ENCODE measurements at places on chromosomes 4 and X. TPM values are rescaled to one million over a fixed set of nuclear protein-coding genes. Genes with fewer than 3 reads are reported as not detected.

DNA sequence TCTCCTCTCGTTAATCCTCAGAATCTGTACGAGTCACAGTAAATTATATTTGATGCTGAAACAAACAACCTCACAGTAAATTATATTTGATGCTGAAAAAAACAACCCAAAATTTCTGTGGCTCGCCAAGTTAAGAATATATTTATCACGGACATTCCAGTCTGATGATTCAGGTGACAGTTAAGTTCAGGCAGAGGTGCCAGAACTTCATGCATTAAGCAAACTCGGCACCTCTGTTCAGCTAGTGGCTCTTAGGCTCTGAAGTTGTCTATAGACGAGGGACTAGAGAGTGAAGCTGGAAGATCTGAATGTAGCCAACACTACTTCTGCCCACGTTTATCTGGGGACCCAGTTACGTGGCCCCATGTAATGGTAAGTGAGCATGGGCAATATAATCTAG lies 132.2 kb upstream of the AGA start:
- H3K36me3 ChIP-seq, result no peaks in the 10 kb centered on the region
- H3K27me3 ChIP-seq, result no peaks in the 10 kb centered on the region
- no peak for DNase-seq
- no peaks in the 10 kb centered on the region for H3K4me1 ChIP-seq

DNA sequence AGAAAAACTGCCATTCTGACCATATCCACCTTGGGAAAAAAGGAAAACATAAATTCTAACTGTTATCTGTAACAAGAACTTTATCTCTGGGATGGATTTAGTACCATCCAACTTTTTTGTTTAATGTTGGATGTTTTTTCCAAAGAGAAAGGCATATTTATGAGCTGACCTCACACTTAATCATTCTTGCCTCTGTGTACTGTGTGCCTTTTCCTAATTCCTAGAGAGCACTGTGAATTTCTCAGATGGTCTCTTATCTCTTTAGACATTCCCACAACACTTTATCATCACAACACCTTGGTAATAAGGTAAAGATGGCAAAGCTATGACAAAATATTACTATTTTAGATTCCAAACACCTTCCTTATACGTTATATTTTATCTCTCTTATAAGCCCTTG lies 126.2 kb downstream of the COL4A6 start:
- H3K27ac ChIP-seq, result no peak overlapping the region
- no peaks in the 10 kb centered on the region for H3K27me3 ChIP-seq

Gene PIR
- polyA plus RNA-seq, result not detected

Gene TCEANC
- 9.6 TPM for polyA plus RNA-seq

Gene MAP7D2
- polyA plus RNA-seq, result not detected

GRCh38 chr4:61541459-61541858 lies 341.3 kb downstream of the ADGRL3 start:
- H3K27ac ChIP-seq, result no peak overlapping the region
- H3K4me1 ChIP-seq, result no peaks in the 10 kb centered on the region
- no peak for DNase-seq
- H3K4me3 ChIP-seq, result no peak overlapping the region

DNA sequence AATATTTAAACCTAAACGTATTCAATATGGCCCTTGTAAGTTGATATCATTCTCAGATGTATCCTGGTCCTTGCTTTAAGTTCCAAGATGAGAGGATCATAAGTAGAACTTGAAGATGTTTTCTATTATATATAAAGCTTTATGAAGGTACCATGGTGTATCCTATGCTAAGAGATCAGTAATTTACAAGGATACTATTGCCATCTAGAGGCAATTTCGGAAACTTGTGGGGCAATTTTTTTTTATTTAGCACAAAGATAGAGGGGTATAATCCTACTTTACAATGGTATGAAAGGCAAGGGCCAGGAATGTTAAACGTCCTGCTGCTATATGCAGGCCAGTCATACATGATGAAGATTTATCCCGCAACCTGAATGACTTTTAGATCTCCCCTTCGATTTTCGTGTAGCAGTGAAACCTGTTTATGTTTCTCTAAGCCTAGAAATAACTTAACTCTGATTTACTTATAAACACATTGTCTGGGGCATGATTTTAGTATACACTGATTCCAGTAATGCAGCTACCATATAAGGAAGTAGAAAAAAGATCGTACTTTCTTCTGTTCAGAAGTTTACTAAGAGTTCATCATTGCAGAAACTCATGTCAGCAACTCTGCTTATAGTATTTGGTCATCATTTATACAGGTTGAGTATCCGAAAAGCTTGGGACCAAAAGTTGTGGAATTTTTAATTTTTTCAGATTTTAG lies 2.6 kb downstream of the SLC25A31 start:
- no peaks in the 10 kb centered on the region for H3K4me1 ChIP-seq
- no peak for DNase-seq
- no peak overlapping the region for H3K27ac ChIP-seq

DNA sequence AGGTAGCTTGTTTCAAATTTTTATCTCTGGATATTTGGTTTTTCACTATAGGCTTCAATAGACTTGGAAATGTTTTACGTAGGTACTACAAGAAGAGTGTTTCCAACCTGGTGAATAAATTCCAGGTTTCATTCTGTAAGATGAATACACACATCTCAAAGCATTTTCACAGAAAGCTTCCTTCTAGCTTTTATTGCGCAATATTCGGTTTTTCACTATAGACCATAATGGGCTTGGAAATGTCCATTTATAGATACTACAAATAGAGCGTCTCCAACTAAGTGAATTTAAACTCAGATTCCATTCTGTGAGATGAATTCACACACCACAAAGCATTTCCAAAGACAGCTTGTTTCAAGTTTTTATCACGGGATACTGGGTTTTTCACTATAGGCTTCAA lies 857.7 kb upstream of the HS3ST1 start:
- H3K27me3 ChIP-seq, result no peaks in the 10 kb centered on the region
- H3K36me3 ChIP-seq, result no peaks in the 10 kb centered on the region
- no peak overlapping the region for H3K27ac ChIP-seq
- no peak for DNase-seq
- H3K4me3 ChIP-seq, result no peak overlapping the region

Gene AMMECR1
- polyA plus RNA-seq, result 15.4 TPM

DNA sequence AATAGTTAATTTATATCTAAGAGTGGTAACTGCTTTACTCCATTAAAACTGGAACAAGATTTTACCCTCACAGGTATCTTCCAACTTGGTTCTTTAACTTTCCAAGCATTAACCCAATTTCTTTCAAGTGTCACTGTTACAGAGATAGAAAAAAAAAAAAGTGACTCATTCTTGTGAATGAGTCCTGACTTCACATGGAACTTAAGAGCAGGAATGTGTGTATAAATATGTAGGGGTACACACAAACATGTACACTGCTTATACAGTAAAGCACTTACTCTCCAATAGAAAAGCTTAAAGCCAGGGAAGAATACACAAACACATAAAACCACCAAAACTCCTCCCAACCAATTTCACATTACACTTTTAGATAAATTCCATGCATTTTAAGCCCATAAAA lies 38.8 kb downstream of the TAPT1 start:
- H3K4me3 ChIP-seq, result no peak overlapping the region
- peaks cover 36% of the 10 kb centered on the region for H3K36me3 ChIP-seq
- DNase-seq, result no peak
- H3K27me3 ChIP-seq, result no peaks in the 10 kb centered on the region
- H3K4me1 ChIP-seq, result no peaks in the 10 kb centered on the region
- no peak overlapping the region for H3K27ac ChIP-seq

DNA sequence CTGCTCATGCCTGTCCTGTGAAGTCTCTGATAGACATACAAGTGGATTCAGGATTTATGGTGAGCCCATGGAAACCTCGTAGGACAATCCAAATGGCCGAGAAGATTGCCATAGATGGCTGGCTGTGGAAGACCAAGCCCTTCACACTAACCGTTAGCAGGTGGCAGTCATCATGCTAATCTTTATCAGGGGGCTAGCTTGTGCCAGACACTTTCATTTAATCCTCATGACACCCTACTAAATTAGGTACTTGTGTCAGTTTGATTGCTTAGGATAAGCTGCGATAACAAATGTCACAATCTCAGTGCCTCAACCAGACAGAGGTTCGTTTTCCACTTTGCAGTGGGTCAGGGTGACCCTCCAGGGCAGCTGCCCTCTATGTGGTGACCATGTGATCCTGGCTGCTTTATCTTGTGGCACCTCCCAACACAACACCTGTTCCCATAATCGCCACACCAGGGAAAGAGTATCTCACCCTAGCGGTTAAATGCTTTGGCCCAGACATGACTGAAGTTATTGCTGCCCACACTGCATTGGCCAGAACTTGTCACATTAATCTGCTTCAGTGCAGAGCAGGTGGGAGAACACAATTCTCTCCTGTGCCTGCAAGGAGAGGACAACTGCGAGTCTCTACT lies 60.8 kb downstream of the REPS2 start:
- H3K36me3 ChIP-seq, result no peaks in the 10 kb centered on the region
- peaks cover 4% of the 10 kb centered on the region for H3K4me1 ChIP-seq
- H3K27ac ChIP-seq, result no peak overlapping the region
- no peak overlapping the region for H3K4me3 ChIP-seq
- no peaks in the 10 kb centered on the region for H3K27me3 ChIP-seq

GRCh38 chrX:100449696-100450608 lies 39.9 kb upstream of the PCDH19 start:
- no peak overlapping the region for H3K4me3 ChIP-seq
- no peaks in the 10 kb centered on the region for H3K27me3 ChIP-seq
- H3K36me3 ChIP-seq, result no peaks in the 10 kb centered on the region
- DNase-seq, result no peak

Gene IGFBP7
- not detected for polyA plus RNA-seq

DNA sequence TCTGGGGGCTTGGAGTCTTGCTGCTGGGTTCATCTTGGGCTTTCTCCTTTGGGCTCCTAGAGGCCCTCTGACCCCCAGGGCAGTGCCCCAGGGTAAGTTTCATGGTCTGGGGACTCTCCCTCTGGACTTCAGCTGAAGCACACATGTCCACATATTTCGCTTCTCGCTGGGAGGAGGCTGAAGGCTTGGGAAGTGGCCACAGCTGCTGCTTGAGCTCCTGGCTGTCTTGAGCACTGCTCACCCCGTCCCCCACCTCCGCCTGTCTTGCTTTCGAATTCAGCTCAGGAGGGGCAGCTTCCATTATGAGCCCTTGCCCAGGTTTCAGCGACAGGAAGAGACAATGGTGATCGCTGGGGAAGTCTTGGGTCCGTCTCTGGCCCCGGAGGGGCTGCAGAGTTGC lies 3.7 kb downstream of the C4orf54 start:
- H3K36me3 ChIP-seq, result no peaks in the 10 kb centered on the region
- no peak overlapping the region for H3K27ac ChIP-seq
- no peaks in the 10 kb centered on the region for H3K4me1 ChIP-seq
- H3K4me3 ChIP-seq, result no peak overlapping the region
- H3K27me3 ChIP-seq, result no peaks in the 10 kb centered on the region

DNA sequence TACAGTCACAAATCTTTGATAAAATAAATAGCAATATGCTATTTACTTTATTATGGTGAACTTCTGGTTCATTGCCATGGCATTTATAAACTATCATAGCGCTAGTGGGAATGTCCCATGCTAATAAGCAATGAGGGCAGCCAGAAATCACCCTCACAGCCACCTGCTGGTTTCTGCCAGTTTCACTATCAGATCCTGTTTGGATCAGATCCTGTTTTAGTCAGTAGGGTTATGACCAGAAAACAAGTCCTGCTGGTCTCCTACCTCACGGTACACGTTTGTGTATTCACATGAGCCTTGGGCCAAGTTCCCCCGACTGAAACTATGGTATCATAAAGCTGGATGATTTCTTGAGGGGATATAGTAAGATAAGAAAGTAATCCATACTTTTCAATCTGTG lies 17.7 kb downstream of the FOXR2 start:
- no peak overlapping the region for H3K27ac ChIP-seq
- H3K27me3 ChIP-seq, result no peaks in the 10 kb centered on the region
- H3K36me3 ChIP-seq, result no peaks in the 10 kb centered on the region
- H3K4me1 ChIP-seq, result no peaks in the 10 kb centered on the region
- no peak for DNase-seq

GRCh38 chr4:76525751-76526150 lies 90.7 kb downstream of the SHROOM3 start:
- no peak for DNase-seq
- H3K4me3 ChIP-seq, result no peak overlapping the region
- H3K36me3 ChIP-seq, result no peaks in the 10 kb centered on the region
- no peak overlapping the region for H3K27ac ChIP-seq
- H3K4me1 ChIP-seq, result no peaks in the 10 kb centered on the region

DNA sequence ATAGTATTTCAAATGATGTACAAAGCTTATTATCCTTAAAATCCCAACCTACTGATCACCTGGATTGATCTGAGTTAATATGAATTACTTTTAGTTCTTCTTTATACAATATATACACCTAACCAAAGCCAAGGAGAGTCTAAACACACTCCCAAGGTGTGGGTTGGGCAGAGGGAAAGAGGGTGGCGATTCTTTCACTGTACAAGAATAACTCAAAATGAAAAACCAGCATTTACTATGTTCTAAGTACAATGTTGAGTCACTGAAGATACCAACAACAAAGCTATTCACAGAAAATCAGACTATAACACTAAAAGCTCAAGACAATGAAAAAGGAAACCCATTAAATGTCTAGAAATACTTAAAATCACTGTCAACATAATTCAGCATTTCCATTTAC lies 46.6 kb downstream of the ANKRD17 start:
- peaks cover 12% of the 10 kb centered on the region for H3K4me1 ChIP-seq
- no peaks in the 10 kb centered on the region for H3K27me3 ChIP-seq

DNA sequence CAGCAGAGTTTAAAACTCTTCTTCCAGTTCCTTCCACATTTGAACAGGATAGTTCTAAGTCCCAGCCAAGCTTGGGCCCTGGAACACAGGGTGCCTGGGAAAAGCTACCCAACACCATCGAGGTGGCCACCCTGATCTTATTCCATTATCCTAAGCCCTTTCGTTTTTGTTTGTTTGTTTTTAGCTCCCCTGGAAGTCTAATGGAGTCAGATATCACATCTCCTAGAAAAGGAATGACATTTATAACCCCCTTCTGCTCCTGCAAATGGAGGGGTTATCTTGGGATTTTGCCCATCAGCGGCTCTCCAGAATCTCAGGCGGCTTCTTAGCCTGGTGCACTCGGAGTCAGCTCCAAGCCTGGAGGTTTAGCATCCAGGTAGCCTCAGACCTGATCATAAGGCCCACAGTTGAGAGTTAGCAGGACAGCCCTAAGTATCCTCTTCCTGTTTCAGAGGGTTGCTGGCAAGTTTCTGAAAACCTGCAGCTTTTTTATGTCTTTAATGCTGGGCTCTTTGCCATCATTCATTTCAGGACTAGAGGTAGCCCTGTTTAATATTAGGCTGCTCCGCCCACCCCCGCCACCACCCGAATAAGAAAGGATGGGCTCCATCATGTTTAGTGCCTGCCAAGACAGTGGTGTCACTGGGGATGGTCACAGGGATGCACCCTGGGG lies 230.0 kb upstream of the LNX1 start:
- DNase-seq, result no peak
- no peaks in the 10 kb centered on the region for H3K4me1 ChIP-seq
- H3K36me3 ChIP-seq, result no peaks in the 10 kb centered on the region

GRCh38 chrX:154013614-154014360 lies 5.9 kb downstream of the IRAK1 start:
- H3K4me3 ChIP-seq, result no peak overlapping the region
- H3K27ac ChIP-seq, result no peak overlapping the region
- H3K36me3 ChIP-seq, result peaks cover 5% of the 10 kb centered on the region

GRCh38 chr4:54516556-54517215 lies 141.1 kb upstream of the KIT start:
- DNase-seq, result no peak
- no peaks in the 10 kb centered on the region for H3K4me1 ChIP-seq
- no peaks in the 10 kb centered on the region for H3K27me3 ChIP-seq
- H3K27ac ChIP-seq, result no peak overlapping the region
- no peaks in the 10 kb centered on the region for H3K36me3 ChIP-seq

- H3K36me3 ChIP-seq, result no peaks in the 10 kb centered on the region
- no peak overlapping the region for H3K27ac ChIP-seq
- no peaks in the 10 kb centered on the region for H3K27me3 ChIP-seq
Observed at GRCh38 chr4:154973244-154974035, 192.4 kb downstream of the RBM46 start.

Data from CD4-positive, alpha-beta memory T cell (primary cell).